ENCODE measurements at places on chromosomes 5 and 9.

DNA sequence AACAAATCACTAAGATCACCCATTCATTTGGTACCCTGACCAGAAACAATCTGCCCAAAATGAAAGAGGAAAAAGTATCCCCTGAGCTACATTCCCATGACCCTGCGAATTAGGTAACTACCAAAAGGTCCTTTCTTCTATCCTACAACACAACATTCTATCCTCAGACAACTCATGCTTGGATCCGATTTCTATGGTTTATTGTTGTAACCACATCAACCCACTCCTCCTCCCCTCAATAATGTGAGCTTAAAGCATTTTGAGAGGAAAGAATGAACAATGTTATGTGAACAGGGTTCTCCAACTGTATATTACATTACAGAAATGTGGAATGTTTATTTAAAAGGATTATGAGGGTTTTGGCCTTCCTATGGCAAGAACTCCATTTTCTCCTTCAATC lies 4.0 kb downstream of the SLC35D2 start:
- no peak for DNase-seq

DNA sequence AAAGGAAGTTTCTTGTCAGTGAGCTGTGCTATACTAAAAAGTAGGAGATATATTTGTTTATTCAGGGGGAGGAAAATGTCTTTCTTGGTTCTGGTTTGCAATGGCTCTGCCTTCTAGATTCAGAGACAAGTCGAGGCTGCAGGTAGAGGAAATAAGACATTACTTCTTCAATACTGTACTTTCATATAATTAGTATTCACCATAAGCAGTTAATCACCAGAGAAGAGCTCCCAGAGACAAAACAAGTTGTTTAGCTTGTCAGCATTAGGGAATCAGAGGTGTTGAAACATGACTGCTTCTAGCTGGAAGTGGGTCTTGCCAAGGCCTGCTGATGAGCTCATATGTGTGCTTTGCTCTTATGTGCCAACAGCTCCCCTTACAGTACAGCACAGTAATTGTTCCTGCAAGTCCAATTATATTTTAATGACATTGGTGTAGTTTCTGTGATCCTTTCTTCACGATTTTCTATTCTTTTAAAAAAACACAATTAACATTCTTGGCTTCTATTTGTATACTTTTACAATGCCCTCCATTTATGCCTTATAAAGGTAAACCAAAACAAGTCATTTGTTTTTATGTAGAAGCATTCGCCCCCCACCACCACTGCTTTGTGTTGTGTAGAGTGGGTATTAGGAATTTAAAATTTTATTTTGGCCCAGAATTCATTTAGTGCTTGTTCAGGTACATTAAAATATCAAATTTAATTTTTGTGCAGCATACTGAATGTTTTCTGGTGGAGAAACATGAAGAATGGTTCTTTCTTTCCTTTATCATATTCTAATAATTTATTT lies 112.2 kb downstream of the RPS23 start:
- DNase-seq, result peak; percentile 96

DNA sequence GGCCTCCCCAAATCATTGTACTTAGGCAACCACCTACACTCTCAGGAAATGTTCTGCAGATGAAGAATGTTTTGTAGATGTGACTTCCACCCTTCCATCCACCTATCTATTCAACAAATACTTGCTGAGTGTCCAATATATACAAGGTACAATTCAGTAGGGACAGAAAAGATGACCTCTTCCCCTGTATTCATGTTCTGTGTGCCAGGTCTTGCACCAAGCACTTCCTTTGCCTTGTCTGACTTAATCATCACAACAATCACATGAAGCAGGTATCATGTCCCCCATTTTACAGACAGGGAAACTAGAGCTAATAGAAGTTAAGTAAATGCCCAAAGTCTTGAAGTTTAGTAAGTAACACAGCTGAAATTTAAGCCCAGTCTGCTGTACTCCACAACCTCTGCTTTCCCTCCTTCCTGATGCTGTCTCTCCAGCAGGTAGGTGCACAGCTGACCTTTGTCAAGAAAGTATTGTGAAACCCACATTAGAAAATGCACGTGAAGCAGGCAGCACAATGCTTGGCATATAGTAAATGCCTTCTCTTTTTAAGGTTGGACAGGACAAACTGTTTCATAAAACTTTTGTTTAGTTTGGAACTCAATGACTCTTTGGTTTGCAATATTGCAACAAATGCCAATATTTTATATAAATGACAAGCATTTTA lies 296.5 kb downstream of the DEPDC1B start:
- DNase-seq, result no peak

- no peak for DNase-seq
These were observed 1.4 kb downstream of the ZFR start for GRCh38 chr5:32443145-32443540.

DNA sequence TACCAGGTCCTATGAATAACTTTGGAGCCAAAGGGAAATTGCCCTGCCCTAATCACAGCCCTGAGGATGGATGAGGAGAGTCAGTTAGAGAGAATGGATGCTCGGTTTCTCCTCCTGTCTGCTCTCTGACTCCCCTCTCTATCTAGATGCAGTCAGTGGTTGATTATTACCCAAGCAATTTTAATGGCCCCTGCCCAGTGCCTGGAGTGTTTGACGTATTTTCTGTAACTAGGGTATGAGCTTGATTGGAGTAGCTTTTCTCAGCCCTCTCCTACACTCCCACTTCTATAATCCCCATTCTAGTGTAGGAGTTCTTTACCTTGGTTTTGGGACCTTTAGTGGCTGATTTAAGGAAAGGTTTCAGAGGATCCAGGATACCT lies 60.4 kb downstream of the DOCK2 start:
- no peak for DNase-seq

- no peak for DNase-seq
These were observed 2.8 kb upstream of the IL33 start for GRCh38 chr9:6212722-6213375.

- no peak for DNase-seq
These were observed 628.0 kb upstream of the ADAMTS16 start for GRCh38 chr5:4511996-4512656.

- peak; percentile 74 for DNase-seq
These were observed 343.1 kb downstream of the BRINP1 start for GRCh38 chr9:119026120-119026519.

DNA sequence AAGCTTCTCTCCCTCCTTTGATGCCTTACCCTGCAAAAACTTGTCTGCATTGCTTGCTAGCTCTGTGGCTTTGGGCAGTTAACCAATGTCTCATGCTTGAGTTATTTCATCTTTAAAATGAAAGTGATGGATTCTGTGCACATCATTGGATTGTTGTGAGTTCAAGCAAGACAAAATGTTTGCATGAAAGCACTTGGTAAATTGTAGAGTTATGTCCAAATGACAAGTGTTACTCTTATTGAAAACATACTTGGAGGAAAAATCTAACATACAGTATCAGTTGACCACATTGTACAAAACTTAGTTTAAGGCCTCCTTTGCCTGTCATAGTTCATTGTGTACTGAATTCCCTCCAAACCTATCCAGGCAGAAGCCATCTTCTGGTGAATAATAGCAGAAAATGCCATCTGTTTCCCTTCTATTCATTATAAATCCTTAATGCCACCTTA lies 30.0 kb downstream of the TGFBR1 start:
- no peak for DNase-seq

DNA sequence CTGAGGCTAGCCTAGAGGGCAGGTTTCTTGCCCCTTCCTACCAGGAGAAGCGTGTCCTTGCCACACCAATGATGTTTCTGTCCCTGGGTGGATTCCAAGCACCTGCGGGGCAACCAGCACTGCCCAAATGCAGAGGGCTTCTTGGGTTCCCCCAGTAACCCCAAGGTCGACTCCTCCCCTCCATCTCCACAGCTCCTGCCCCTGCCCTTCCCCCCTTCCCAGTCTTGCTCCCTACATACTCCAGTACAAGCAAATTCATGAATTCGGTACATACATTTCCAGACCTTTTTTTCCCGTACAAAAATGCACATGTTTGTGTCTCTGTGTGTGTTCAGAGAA lies 12.8 kb upstream of the JADE2 start:
- no peak for DNase-seq

DNA sequence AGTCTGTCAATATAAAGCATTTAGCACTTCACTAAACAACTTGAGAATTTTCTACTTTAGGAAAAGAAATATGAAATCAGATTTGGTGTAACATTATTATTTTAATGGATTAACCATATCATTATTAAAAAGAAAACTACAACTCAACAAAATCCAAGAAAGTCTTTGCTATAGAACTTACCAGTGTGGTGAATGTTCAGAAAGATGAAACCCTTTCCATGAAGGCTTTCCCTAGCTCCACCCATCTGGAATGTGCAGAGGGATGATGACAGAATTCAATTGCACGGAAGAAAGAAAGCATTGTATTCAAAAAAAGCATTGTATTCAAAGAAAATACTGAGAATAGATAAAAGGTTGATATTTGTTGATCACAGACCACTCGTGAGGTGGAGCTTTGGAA lies 328.6 kb upstream of the NUDT12 start:
- no peak for DNase-seq

- no peak for DNase-seq
These were observed 510 bp downstream of the NOXA1 start for GRCh38 chr9:137423514-137424291.

DNA sequence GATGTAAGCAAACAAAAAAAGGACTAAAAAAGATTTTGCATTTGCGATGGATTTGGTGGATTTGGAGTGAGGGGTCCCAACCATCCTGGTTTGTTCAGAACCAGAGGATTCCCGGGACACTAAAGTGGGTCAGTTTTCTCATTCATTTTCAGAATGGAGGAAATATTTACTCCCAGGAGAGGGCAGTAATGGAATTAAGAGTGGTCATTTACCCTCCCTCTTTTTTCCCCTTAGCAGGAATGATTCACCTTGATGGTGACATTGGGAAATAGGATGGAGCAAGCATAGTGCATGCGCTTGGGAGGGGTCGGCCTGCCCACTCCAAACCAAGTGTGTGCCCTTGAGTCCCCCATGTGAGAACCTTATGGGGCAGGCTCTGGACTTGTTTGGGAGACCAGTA lies 164.2 kb upstream of the PUM3 start:
- no peak for DNase-seq

GRCh38 chr5:137735555-137736284 lies at the start of gene KLHL3:
KLHL3 (minus strand) TSS chr5:137736089; CDS start chr5:137735646, 443 bp downstream.
- DNase-seq, result peak; percentile 5

GRCh38 chr5:168529374-168530234 lies 499 bp downstream of the FBLL1 start:
- no peak for DNase-seq

- DNase-seq, result no peak
These were observed 70.3 kb downstream of the TEK start for GRCh38 chr9:27179245-27179865.

- DNase-seq, result no peak
These were observed 845.4 kb downstream of the EFNA5 start for GRCh38 chr5:106825374-106825773.

- DNase-seq, result no peak
These were observed 478.6 kb downstream of the CCDC171 start for GRCh38 chr9:16031486-16031885.

DNA sequence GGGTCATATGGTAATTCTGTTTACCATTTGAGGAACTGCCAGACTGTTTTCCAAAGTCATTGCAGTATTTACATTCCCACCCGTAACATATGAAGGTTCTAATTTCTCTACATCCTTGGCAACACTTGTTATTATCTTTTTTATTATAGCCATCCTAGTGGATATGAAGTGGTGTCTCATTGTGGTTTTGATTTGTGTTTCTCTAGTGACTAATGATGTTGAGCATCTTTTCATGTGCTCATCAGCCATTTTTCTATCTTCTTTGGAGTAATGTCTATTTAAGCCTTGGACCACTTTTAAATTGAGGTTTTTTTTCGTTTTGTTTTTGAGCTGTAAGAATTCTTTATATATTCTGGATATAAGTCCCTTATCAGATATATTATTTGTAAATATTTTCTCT lies 132.8 kb upstream of the RUSC2 start:
- peak; percentile 68 for DNase-seq

GRCh38 chr9:35932735-35933134 lies 23.4 kb downstream of the SPAAR start:
- DNase-seq, result no peak

DNA sequence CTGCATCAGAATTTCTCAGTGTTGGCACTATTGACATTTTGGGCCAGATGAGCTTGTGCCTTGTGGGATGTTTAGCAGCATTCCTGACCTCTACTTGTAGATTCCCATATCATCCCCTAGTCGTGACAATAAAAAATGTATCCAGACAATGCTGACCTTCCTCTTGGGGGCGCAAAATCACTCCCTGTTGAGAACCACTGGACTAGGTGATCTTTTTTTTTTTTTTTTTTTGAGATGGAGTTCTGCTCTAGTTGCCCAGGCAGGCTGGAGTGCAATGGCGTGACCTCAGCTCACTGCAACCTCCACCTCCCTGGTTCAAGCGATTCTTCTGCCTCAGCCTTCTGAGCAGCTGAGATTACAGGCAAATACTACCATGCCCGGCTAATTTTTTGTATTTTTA lies 22.6 kb downstream of the STXBP1 start:
- no peak for DNase-seq

DNA sequence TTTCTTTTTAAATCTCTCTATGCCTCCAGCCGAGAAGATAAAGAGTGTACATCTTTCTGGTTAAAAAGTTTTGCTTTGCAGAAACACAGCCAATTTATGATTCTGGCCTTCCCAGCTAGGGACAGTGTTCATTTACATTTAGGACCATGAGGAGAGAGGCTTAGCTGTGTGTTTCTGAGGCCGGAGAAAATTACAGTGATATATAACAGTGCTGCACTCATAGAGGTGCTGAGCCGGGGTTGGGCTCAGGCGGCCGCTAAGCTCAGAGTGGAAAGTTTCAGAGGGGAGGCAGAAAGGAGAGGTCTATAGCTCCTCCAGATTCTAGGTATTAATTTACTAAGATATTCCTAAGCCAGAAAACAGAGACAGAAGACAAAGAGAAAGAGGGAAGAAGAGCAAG lies 37.0 kb upstream of the LCP2 start:
- DNase-seq, result no peak

GRCh38 chr9:81225596-81225995 lies 463.8 kb downstream of the TLE1 start:
- no peak for DNase-seq

DNA sequence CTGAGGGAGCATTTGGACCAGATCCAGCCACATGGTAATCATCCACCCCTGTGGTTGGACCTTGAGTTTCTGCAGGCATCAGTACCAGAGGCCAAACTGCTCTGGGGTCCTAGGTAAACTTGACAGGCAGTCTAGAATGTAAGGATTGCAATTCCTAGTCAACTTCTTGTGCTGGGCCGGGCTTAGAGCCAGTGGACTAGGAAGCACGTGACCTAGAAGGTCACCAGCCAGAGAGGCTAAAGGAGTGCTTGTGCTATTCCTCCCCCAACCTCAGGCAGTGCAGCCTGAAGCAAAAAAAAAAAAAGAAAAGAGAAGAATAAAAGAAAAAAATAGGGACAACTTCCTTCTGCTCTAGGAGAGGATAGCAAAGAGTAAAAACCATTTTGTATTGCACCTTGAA lies 406.2 kb upstream of the FTMT start:
- no peak for DNase-seq

GRCh38 chr5:62093976-62094375 lies 212.0 kb upstream of the KIF2A start:
- peak; percentile 31 for DNase-seq

DNA sequence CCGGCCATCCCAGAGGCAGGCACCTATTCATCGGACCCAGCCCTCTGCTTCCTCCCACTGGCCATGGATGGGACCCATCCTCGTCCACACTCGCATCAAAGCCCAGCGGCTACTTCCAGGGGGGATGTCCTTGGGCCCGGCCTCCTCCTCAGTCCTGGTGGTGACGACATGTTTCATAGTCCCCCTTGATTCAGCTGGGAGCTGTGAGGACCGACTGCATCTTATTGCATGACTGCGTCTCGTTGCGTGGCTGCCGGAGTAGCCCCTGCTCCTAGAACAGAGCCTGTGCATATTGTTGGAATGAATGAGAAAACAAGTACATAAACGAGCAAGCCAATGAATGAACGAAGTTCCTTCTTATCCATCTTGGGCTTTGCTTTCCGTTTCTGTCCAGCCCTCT lies 12.8 kb downstream of the NCS1 start:
- no peak for DNase-seq

All from NCI-H2029 treated with DMSO at 0.1 percent for 48 hours (cell line).